Spinal cord (tissue), 10 donors: ENCODE measurements at places on chromosomes 5 and 9.

- DNase-seq, result no peak
- no peak overlapping the region for H3K4me3 ChIP-seq
- no peaks in the 10 kb centered on the region for H3K4me1 ChIP-seq
- no peaks in the 10 kb centered on the region for H3K27me3 ChIP-seq
Observed at GRCh38 chr5:119400245-119400644, 44.4 kb downstream of the TNFAIP8 start.

GRCh38 chr5:16160706-16161105 is 18.9 kb downstream of the MARCHF11 start:
- no peaks in the 10 kb centered on the region for H3K4me1 ChIP-seq
- no peak overlapping the region for H3K4me3 ChIP-seq
- no peaks in the 10 kb centered on the region for H3K36me3 ChIP-seq
- peak; percentile 45 for DNase-seq
- H3K27me3 ChIP-seq, result no peaks in the 10 kb centered on the region

GRCh38 chr9:87275047-87275725 is 222.5 kb upstream of the DAPK1 start:
- H3K4me1 ChIP-seq, result peaks cover 4% of the 10 kb centered on the region
- no peaks in the 10 kb centered on the region for H3K27me3 ChIP-seq
- H3K4me3 ChIP-seq, result no peak overlapping the region
- H3K36me3 ChIP-seq, result no peaks in the 10 kb centered on the region
- DNase-seq, result no peak

DNA sequence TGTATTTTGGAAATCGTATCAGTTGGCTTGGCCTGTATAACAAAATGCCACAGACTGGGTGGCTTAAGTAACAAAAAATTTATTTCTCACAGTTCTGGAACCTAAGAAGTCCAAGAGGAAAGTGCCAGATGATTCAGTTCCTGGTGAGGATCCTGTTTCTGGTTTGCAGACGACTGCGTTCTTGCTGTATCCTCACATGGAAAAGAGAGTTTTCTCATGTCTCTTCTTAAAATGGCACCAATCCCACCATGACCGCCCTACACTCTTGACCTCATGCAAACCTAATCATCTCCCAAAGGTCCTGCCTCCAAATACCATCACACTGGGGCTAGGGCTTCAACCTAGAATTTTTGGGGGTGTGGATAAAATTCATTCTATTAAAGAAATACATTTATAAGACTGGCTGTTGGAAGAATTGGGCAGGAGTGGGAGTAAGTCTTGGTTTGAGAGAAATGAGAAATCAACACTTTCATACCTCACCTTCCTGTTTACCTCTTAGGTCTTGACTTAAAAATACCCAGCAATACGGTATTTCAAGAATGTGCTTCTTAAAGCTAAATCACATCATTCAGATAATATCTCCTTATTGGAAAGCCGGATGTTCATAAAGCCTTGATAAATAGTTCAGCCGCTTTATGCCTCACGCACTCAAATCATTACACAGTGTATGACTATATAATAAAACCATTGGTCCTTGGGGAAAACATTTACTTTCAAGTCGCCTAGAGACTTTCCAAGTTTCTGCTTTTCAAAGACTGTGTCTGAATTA is 28.7 kb downstream of the PTTG1 start:
- H3K4me3 ChIP-seq, result no peak overlapping the region
- no peaks in the 10 kb centered on the region for H3K27me3 ChIP-seq
- no peak for DNase-seq
- H3K4me1 ChIP-seq, result no peaks in the 10 kb centered on the region
- H3K36me3 ChIP-seq, result no peaks in the 10 kb centered on the region

DNA sequence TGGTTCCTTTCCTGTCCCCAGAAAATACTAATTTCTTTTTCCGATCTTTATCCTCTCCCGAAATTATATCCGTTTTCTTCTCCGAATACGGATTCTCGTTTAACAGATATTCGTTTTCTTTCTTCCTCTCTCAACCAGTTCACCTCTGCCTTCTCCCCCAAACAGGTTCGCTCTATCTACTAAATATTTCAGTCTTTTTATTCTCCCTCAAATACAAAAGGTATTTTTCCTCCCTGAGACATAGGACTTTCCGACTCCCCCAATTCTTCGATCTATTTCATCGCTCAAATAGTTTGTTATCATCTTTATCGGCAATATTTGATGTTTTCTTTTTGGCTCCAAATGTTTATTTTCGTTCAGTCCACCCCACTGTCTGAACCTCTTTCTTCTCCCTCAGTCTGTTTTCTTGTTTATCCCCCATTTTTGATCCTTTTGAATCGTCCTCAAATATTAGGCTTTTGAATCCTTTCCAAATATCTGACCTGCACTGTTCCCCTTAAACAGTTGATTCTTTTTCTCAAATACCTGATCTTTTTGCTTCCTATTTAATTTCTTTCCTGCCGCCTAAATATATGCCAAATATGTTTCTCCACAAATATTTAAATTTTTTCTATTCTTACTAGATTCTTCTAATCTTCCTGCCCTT is 4.4 kb downstream of the PITX1 start:
- no peak overlapping the region for H3K4me3 ChIP-seq
- no peaks in the 10 kb centered on the region for H3K36me3 ChIP-seq
- peak; percentile 73 for DNase-seq
- H3K27ac ChIP-seq, result no peak overlapping the region
- peaks cover 43% of the 10 kb centered on the region for H3K4me1 ChIP-seq
- H3K27me3 ChIP-seq, result peaks cover 94% of the 10 kb centered on the region

- no peaks in the 10 kb centered on the region for H3K27me3 ChIP-seq
- H3K4me1 ChIP-seq, result peaks cover 6% of the 10 kb centered on the region
- H3K36me3 ChIP-seq, result peaks cover 3% of the 10 kb centered on the region
- DNase-seq, result peak; percentile 51
Observed at GRCh38 chr5:73902327-73903051, 276.5 kb downstream of the ARHGEF28 start.

DNA sequence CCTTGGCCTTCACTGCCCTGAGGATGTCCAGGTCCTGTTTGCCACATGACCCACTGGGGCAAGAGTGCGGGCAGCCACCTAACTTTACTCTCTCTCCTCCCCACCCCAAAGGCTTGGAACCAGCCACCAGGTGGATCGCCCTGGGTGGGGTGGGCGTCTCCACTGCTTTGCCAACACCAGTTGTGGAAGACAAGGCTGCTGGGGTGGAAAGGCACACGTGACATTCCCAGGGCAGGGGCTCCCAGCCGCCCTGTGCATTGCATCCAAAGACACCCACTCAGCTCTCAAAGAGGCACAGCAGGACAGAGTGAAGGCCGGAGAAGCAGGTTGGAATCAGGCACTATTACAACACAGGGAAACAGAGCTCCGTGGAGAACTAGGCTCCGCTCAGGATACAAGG is 162.2 kb downstream of the OLFM1 start:
- no peaks in the 10 kb centered on the region for H3K27me3 ChIP-seq
- no peak overlapping the region for H3K27ac ChIP-seq
- no peaks in the 10 kb centered on the region for H3K36me3 ChIP-seq
- no peak for DNase-seq
- peaks cover 23% of the 10 kb centered on the region for H3K4me1 ChIP-seq
- no peak overlapping the region for H3K4me3 ChIP-seq

- peaks cover 2% of the 10 kb centered on the region for H3K27me3 ChIP-seq
- H3K4me1 ChIP-seq, result no peaks in the 10 kb centered on the region
- H3K4me3 ChIP-seq, result no peak overlapping the region
- no peak overlapping the region for H3K27ac ChIP-seq
- DNase-seq, result peak; percentile 24
- no peaks in the 10 kb centered on the region for H3K36me3 ChIP-seq
Observed at GRCh38 chr5:8905021-8905420, 640.9 kb downstream of the SEMA5A start.

DNA sequence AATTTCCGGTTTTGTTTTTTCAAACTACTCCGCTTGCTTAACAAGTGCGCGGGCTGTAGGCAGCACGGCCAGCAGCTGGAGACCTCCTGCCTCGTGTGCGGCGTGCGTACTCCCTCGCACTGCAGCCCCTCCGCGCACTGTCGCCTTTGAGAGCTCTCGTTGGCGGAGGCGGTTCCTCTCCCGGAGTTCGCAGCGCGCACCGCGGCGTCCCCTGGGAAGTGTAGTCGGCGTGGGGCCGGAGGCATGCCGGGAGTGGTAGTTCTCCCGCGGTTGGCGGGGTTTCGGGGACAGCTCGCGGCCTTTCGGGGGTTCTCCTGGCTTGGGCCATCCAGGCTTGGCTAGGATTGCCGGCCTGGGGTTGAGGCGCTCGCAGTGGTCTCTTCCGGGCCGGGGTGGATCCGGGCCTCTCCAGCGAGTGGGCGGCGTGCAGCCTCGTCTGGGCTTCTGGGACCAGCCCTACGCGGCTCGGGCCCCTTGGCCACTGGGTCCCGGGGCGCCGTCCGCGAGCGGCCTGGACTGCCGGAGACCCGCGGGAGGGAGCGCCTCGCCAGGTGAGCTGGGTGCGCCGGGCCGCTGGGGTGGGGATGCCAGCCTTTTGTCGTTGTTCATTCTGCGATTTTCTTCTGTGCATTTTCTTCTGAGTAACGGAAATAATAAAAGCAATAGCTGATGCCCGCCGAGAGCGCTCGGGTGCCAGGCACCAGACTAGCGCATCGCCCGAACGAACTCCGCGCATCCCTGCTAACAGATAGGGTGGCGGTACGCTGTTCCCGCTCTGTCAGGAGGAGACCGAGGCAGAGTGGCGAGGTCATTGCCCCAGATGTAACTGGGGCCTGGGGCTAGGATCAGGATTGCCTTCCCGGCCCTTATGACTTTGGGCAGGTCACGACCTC is at the start of gene ZNF354C:
ZNF354C (plus strand) TSS at position 258 of the 893 bp plus-strand sequence. CDS start 1,696 bp downstream, outside the sequence.
- no peaks in the 10 kb centered on the region for H3K27me3 ChIP-seq
- peak; percentile 80 for DNase-seq
- H3K27ac ChIP-seq, result peak within 1 kb of the TSS; percentile 60
- peaks cover 11% of the 10 kb centered on the region for H3K4me1 ChIP-seq
- H3K4me3 ChIP-seq, result peak within 1 kb of the TSS; percentile 76

DNA sequence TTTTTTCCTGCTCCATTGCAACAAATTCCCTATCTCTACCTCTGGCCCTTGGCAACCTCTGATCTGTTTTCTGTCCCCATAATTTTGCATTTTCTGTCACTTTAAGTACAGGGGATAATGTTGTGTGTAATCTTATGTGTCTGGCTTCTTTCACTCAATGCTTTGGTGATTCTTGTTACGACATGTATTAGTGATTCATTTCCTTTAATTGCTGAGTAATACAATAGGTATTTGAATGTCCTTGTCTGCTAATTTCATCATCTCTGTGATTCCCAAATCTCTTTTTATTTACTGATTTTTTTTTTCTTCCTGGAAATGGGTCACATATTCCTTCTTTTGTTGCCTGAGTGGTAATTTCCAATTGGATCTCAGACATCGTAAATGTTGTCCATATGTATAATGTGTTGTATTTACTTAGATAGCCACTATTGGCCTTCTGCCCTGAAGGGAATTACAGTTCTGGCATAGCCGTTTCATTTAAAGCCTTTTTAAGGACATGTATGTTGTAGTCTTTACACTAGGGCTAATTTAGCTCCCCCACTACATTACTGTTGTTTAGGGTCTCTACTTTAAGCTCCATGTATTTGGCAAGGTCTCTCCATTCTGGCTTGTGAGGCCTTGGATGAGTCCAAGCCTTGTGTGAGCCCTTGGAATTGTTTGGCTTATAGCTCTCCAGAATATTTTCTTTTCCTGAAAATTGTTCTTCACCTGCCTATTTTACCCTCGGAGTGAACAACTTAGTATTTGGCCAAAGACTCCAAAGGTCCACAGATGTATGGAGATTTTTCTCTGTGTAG is 683.8 kb downstream of the LRRC70 start:
- H3K27me3 ChIP-seq, result no peaks in the 10 kb centered on the region
- H3K36me3 ChIP-seq, result no peaks in the 10 kb centered on the region
- no peaks in the 10 kb centered on the region for H3K4me1 ChIP-seq
- H3K27ac ChIP-seq, result no peak overlapping the region
- no peak overlapping the region for H3K4me3 ChIP-seq
- DNase-seq, result no peak

GRCh38 chr5:15241216-15241821 is 258.7 kb upstream of the FBXL7 start:
- no peaks in the 10 kb centered on the region for H3K4me1 ChIP-seq
- no peak overlapping the region for H3K4me3 ChIP-seq
- no peaks in the 10 kb centered on the region for H3K27me3 ChIP-seq

DNA sequence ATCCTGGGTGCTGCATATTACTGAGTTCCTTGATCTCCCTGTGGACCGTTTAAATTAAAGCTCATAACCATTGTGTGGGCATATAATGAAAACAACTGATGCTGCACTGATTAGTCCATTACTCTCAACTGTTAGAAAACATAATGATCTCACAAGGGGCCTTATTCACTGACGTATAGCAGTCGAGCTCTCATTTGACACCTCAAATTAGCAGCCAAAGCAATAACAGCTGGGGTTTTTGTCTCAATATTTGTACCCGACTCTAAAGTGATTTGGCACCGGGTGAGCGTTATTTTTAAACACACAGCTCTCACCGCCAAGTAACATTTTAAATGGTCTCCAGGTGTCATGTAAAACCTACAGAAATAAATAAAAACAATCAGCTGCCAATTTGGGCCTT is 252.2 kb upstream of the PANK3 start:
- H3K27ac ChIP-seq, result no peak overlapping the region
- no peak overlapping the region for H3K4me3 ChIP-seq
- peaks cover 4% of the 10 kb centered on the region for H3K27me3 ChIP-seq
- H3K4me1 ChIP-seq, result peaks cover 14% of the 10 kb centered on the region
- peak; percentile 38 for DNase-seq

- no peak for DNase-seq
- no peaks in the 10 kb centered on the region for H3K27me3 ChIP-seq
- peaks cover 16% of the 10 kb centered on the region for H3K4me1 ChIP-seq
Observed at GRCh38 chr5:1785062-1785461, 14.6 kb downstream of the MRPL36 start.

- H3K27ac ChIP-seq, result no peak overlapping the region
- no peak for DNase-seq
- H3K36me3 ChIP-seq, result no peaks in the 10 kb centered on the region
- H3K4me1 ChIP-seq, result peaks cover under 1% of the 10 kb centered on the region
- H3K4me3 ChIP-seq, result no peak overlapping the region
Observed at GRCh38 chr5:72294473-72294872, 25.6 kb downstream of the MRPS27 start.

GRCh38 chr9:28951945-28952344 is 1378.7 kb upstream of the C9orf72 start:
- H3K36me3 ChIP-seq, result no peaks in the 10 kb centered on the region
- DNase-seq, result no peak
- no peak overlapping the region for H3K4me3 ChIP-seq
- H3K27ac ChIP-seq, result no peak overlapping the region
- H3K4me1 ChIP-seq, result no peaks in the 10 kb centered on the region

DNA sequence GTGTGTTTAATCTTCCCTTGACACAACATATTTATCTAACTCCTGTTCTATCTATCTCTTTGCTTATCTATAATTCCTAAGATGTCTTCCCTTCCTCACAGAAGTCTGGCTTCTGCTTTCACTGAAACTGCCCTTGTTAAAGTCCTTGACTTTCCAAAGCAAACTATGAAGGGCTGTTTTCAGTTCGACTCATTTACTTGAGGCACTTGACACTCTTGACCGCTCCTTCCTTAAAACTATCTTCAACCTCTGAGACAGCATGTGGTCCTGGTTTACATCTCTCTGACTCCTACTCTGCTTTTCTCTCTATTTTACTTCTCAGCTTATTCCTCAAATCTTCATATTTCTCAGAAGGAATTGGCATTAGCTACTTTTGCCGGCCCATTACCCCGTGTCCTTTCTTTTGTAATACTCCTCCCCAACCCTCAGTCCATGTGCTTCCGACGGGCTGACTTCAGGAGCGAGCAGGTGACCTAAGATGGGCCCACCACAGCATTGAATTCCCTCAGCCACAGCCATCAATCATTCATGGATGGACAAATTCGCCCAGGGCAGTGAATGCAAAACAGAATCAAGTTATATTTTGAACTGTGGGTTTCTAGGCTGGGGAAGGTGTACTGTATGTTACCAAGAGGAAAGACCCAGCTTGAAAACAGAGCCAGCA is 1089.2 kb downstream of the PTPRD start:
- no peaks in the 10 kb centered on the region for H3K27me3 ChIP-seq
- H3K36me3 ChIP-seq, result no peaks in the 10 kb centered on the region
- H3K4me1 ChIP-seq, result no peaks in the 10 kb centered on the region
- no peak overlapping the region for H3K4me3 ChIP-seq
- H3K27ac ChIP-seq, result no peak overlapping the region
